ENCODE measurements at places on chromosomes 12 and 14.

GRCh38 chr14:24062216-24062980 lies 9.0 kb upstream of the CPNE6 start:
- no peak for DNase-seq

DNA sequence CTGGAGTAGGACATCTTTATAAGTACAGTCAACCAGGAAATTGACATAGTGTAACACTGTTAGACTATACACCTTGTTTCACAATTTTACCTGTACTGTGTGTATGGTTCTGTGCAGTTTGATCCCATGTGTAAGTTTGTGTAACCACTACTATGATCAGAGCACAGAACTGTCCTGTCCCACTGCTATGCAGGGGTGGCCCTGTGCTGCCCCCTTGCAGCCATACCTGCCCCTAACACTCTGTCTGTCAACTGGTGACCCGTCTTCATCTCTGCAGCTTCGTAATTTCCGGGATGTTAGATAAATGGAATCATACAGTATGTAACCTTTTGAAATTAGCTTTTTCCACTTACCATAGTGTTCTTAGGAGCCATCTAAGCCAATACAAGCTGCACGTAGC lies 58.7 kb upstream of the RD3L start:
- peak; percentile 6 for DNase-seq

DNA sequence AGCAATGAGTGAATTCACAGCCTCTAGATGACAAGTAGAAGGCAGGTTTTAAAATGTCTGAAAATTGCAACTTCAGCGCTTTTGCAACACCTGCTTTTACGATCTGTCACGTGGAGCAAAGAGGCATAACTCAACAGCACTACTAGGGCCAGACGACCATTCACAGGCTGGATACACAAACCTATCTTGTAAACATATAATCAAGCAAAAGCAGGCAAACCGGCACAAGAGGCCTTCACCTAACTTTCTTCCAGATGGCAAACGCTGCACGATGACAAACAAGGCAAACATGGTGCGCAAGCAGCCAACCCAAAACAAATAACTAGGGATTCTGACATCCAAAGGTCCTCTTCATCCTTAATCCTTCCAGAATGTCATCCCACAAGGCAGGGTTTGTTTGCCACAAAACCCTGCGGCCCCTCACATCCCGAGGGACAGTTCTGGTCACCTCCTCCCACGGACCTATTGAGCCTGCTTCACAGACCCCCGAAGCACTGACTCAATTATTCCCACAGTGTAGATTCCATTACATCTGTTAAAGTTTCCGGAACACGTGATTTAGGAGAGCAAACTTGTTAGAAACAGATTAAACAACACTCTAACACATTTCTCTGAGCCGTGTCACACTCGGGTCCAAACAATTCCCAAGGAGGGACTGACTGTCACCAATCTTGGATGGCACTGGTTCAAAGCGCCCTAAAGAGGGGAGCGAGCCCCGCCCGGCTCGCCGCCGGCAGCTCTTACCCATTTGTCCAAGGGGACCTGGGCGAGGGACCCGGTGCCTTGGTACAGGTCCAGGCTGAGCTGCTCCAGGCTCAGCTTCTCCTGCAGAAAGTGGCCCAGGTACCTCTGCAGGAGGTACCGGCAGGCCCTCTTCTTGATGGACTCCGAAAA lies 823 bp downstream of the ATG2B start:
- DNase-seq = peak; percentile 76

DNA sequence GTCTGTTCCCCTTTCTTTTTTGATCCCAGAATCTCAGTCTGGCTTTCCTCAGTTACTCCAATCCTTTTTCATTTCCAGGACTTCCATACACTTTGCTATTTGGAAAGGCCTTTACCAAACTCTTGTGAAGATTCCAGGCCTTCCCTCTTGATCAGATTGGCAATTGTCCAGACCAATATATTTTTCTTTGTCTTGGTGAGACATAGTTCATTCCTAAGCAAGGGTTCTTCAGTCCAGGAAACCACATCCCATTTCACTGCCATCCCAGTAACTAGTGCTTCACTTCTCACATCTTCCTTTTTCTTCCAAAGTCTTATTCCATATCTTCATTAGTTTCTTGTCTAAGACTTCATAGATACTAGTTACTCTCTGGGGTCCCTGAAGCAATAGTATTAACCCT lies 2.1 kb upstream of the PTPRQ start:
- DNase-seq = no peak

Data from hematopoietic multipotent progenitor cell treated with erythropoietin and hydrocortisone succinate and interleukin-3 and kit ligand, for 15 days (in vitro differentiated cells).